Muscle of back (tissue), 13 donors: ENCODE measurements at places on chromosomes 2 and 18. TPM values are rescaled to one million over a fixed set of nuclear protein-coding genes. Genes with fewer than 3 reads are reported as not detected.

- DNase-seq = no peak
These were observed 261.4 kb downstream of the DYSF start for GRCh38 chr2:71714601-71715240.

- DNase-seq = no peak
These were observed 6.8 kb upstream of the PRSS56 start for GRCh38 chr2:232513353-232513752.

GRCh38 chr2:99697811-99698568 lies 208.2 kb upstream of the REV1 start:
- DNase-seq = no peak

DNA sequence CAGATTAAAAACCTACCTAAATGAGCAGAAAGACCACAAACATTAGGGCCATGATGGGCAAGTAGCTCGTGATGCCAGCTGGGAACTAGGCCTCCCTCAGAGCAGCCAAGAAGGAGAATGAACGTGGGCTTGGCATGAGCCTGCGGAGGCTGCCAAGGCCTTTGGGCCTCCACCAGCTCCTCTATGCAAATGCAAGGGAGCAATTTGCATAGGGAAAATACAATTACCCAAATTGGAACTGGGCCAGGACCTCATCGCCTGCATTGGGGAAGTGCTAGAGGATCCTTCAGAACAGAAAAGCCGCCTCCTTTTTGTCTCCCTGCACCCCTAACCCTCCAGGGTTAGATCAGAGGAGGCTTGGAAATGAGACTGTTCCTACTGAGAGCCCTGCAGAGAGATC lies 326.4 kb downstream of the SMAD2 start:
- no peak for DNase-seq

Gene GPR35
- polyA plus RNA-seq = 2.0 TPM
